ENCODE measurements at places on chromosomes 3 and 15.

- DNase-seq, result no peak
Observed at GRCh38 chr3:186220911-186221645, 112.2 kb upstream of the ETV5 start.

DNA sequence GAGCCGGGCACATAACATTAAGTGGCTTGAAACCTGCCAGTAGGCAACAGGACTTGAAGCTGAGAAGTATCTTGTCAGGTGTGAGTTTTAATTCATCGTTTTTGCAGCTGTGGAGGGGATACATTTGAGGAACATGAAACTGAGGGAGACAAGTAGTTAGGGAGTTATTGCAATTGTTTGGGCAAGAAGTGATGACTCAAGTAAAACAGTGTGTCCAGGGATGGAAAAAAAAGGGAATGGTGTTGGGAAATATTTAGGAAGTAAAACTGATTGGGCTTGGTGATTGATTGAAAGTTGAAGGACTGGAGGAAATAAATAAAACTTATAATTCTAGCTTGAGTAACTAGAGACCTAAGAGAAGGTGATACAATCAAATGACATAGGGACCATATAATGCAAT, 85.5 kb downstream of the NCEH1 start:
- DNase-seq, result no peak

DNA sequence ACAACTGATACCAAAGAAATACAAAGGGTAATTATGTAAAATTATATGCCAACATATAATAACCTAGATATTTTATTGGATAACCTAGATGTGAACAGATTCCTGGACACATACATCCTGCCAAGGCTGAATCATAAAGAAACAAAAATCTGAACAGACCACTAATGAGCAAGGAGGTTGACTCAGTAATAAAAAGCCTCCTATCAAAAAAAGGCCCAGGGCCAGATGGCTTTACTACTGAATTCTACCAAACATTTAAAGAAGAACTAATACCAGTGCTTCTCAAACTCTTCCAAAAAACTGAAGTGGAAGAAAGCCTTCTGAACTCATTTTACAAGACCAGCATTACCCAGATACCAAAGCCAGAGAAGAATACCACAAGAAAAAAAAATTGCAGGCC, 32.4 kb downstream of the THBS1 start:
- DNase-seq, result no peak

- no peak for DNase-seq
Observed at GRCh38 chr3:10004960-10005564, 18.4 kb upstream of the EMC3 start.

GRCh38 chr15:37007301-37007700, 93.0 kb downstream of the MEIS2 start:
- no peak for DNase-seq

DNA sequence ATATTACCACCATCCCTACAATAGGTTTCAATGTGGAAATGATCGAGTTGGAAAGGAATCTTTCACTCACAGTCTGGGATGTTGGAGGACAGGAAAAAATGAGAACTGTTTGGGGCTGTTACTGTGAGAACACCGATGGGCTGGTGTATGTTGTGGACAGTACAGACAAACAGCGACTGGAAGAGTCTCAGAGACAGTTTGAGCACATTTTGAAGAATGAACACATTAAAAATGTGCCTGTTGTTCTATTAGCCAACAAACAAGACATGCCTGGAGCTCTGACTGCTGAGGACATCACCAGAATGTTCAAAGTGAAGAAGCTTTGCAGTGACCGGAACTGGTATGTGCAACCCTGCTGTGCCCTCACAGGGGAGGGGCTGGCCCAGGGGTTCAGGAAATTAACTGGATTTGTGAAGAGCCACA, 510 bp downstream of the ARL14 start:
- no peak for DNase-seq

- no peak for DNase-seq
Observed at GRCh38 chr3:98772022-98772421, 8.9 kb downstream of the ST3GAL6 start.

GRCh38 chr3:115623044-115623868, at the start of gene GAP43:
Gene GAP43 (plus strand): TSS chr3:115623510. CDS start chr3:115623690, 180 bp downstream.
- DNase-seq, result no peak

DNA sequence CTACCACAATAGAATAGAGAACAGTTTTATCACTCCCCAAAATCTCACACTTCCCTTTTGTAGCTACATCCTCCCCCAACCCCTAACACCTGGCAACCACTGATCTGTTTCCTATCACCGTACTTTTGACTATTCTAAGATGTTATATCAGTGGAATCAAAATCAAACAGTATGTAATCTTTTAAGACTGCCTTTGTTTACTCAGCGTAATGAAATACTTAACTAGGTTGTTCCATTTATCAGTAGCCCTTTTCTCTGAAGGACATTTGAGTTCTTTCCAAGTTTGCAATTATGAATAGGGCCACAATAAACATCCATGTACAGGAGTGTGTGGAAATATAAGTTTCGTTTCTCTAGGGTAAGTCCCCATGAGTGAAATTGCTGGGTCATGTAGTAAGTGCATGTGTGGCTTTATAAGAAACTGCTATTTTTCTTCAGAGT, 372.3 kb downstream of the SV2B start:
- DNase-seq, result no peak

DNA sequence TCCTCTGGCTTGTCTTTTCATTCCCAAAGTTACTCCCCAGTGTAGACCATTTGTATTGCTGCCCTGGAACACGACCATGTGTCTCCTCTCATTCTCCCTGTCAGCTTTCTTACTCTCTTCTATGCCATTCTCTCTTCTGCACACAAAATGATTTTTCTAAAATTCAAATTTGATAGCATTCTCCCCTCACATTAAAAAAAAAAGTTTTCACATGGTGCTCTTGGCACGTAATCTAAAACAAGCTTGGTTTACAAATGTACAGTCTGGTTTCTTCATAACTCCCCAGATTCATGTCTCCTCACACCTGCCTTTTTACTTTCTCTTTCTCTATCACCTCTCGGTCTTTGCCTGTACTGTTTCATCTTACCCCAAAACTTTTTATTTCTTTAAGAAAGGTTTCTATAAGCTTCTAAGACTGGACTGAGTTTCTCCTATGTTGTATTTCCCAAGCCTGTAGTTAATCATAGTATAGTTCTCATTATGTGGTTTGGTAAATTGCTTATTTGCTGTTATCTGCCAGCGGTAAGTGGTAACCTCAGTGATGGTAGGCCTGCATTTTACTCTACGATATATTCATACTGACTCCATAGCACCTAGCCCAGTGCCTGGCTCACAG, 31.2 kb downstream of the BCHE start:
- DNase-seq, result peak; percentile 67

GRCh38 chr3:180808823-180809575, 103.5 kb upstream of the FXR1 start:
- DNase-seq, result peak; percentile 24

DNA sequence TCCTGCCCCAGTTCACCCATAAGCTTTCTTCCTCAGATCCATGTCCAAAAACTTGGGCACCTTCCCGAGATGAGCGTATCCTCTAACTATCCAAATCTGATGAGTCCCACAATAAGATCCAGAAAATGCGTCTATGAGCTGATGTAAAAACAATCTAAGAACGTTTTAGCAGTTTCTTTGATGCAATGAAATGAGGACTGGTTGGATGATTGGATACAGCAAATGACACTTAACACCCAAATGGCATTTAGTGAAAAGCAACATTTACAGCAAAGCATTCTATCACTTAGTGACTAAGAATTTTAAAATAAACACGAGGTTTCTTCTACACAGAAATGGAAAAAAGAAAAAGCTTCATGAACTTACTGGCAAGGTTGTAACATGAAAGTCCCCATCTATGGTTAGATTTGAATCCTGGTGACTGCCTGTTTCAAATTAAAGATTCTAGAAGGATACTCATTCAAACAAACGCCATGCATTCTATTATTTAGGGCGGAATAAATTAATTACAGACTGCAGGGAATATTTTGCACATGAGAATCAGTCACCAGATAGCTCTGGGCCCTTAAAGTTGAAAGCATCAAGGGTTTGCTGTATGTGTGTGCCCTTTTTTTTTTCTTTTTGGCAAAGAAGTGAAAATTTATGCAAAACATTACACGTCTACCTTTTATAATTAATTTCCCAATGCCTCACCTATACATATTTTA, 598.6 kb downstream of the FOXP1 start:
- DNase-seq, result no peak

GRCh38 chr3:52570076-52570475, 33.7 kb downstream of the UQCC5 start:
- DNase-seq, result no peak

DNA sequence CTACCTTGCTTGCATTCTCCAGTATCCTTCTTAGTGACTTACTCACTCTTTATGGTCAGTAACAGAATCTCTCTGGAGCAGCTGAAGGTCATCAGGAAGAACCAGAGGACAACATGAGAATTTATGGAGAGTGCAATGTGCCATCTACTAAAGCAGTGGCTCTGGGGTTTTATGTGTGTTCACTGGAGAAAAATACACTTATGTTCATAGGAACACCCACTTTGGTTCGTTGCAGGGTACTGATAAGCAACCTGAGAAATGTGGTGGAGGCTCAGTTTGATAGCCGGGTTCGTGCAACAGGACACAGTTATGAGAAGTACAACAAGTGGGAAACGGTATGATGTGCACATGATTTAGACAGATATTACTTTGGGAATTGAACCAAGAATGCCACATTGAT, 12.8 kb downstream of the CPB1 start:
- DNase-seq, result no peak

DNA sequence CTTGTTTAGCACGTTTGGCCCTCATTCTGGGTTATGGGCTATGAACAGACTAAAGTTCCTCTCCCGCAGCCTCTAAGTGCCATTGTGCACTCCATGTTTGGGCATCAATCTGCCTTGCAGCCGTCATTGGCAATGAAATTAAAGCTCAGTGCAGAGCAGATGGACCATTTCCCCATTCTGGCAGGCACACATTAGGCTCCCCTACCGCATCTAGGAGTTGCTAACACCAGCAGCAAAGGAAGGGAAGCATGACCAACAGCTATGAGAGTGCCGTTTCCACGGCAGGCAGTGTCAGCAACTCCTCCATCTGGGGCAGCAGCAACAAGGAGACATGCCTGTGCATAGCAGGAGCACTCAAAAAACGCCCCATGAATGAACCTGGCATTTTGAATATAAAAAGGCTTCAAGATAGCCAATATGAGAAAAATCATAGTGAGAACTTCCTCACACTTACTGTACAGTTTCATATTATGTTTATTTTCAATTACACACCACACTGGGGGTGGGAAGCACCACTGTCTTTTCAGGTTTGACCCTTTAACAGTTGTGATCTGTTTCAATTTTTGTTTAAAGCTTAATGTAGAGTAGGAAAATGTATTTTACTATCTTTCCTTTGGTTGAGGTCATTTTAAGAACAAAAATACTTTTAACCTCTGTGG, 218.7 kb downstream of the KCNMB2 start:
- DNase-seq, result no peak

DNA sequence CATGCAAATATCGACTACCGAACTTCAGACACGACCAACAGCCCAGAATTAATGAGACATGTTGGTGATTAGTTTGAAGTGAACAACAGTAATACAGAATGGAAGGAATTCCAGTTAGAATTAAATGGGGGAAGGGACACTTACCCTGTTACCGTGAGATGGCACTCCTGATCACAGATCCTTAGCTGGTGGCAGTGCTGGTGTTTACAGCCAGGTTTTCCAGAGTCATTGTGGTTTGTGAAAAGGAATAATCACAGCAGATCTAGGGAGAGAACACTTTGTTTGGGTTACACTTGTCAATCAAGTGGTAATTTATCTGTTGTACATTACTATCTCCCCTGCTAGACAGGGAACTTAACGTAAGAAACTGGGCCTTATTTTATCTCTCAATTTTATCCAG, 217.4 kb downstream of the ADAMTS9 start:
- no peak for DNase-seq

- DNase-seq, result no peak
Observed at GRCh38 chr3:112302881-112303763, 9.1 kb upstream of the SLC9C1 start.

DNA sequence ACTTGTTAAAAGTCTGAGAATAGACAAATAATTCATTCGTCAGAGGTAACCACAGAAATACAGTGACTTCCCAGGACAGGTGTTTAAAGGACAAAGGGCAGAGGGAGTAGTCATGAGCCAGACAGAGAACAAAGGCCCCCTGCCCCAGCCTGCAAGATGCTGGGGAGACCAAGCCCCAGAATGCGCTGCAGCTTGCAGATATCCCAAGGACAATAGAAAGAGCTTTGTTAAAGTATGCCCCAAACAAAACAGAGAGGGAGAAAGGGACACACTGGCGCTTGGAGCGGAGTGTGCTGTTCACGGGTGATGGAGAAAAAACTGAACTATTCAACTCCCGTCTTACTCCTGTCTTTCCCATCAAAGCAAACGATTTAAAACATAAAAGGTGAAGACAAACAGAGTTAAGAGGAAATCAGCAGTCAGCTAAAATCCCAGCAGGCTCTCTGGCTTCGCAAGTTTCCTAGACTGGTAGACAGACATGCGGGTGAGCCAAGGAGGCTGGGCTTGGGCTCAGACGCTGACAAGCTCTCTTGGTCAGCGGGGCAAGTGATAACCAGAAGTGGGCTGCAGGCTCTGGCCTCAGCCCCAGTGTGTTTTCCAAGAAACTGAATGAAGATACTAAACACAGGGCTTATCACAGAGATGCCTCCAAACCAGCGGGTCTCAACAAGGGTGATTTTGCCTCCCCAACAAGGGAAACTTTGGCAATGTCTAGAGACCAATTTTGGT, 130.1 kb downstream of the UACA start:
- DNase-seq, result no peak

DNA sequence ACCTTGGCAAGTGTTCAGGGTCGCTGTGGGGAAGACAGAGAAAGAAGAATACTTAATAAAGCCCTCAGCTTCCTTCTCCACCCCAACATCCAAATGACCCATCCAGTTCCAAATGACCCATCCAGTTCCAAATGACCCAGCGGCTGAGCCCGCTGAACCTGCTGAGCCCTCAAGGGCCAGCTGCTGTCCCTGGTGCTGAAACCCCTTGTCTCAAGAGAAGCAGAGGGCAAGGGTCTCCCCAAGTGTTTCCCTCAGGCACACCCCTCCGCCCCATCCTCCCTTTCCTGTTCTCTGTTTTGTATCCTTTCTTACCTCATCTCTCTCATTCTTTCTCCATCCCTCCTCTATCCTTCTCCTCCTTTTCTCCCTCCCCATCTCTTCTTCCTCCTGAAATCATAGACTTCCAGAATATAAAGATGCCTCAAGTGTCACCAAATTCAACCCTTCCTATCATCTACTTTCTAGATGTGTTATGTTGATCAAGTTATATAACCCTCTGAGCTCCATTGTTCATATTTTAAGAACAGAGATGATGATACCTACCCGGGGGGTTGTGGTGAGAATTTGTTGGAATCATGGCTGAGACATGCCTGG, 29.0 kb downstream of the CCDC33 start:
- DNase-seq, result no peak

- no peak for DNase-seq
Observed at GRCh38 chr3:42799376-42799775, 4.9 kb downstream of the HIGD1A start.

- DNase-seq, result no peak
Observed at GRCh38 chr15:99455789-99456160, 110.0 kb upstream of the MEF2A start.
